ENCODE measurements at places on chromosomes 3 and 15. TPM values are rescaled to one million over a fixed set of nuclear protein-coding genes. Genes with fewer than 3 reads are reported as not detected.

DNA sequence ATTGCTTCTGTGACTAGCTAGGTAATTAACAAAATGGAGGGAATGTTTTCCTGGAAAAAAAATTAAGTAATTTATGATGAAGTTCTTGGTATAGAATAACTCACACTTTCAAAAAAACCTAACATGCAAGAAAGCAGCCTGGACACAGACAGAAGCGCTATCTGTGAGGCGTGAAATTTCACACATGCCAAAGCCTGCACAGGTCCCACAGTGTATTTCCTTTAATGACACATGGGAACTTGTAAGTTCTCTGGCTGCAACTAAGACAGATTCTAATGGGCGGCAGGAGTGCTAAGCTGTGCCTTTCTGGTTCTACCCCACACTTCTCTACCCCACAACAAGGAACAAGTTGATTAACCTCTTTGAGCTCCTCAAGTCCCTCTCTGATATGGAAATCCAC is 84.9 kb upstream of the NEO1 start:
- H3K36me3 ChIP-seq = no peaks in the 10 kb centered on the region
- DNase-seq = no peak
- no peaks in the 10 kb centered on the region for H3K27me3 ChIP-seq
- no peaks in the 10 kb centered on the region for H3K4me1 ChIP-seq

GRCh38 chr3:94431876-94432570 is 369.2 kb downstream of the NSUN3 start:
- H3K4me3 ChIP-seq = no peak overlapping the region
- H3K27ac ChIP-seq = no peak overlapping the region
- no peaks in the 10 kb centered on the region for H3K36me3 ChIP-seq
- H3K4me1 ChIP-seq = no peaks in the 10 kb centered on the region

The GOLGA8M gene
- total RNA-seq = 0.44 TPM

DNA sequence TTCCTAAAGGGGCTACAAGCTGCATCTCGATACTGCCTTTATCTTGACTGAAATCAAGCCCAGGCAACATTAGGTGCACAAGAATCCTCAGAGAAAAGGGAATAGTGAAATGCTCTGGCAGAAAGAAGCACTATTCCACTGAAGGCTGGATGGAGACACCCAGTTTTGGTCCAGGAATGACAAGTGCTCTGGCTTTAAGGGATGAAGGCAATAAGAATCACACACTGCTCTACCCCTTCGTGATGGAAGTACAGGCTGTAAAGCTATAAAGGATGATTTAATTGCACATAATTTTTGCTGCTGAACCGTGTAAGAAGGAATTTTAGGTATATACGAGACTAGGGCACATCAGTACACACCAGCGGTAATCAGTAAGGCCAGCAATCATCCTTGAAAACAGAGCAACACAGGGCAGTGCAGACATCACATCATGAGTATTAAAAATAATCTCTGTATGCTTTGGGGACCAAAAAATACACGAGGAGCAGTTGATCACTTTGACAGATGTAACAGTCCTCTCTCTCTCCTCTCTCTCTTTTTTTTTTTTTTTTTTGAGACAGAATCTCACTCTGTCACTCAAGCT is 414.6 kb upstream of the TBL1XR1 start:
- no peaks in the 10 kb centered on the region for H3K27me3 ChIP-seq
- H3K27ac ChIP-seq = no peak overlapping the region
- no peak for DNase-seq
- H3K36me3 ChIP-seq = no peaks in the 10 kb centered on the region
- no peaks in the 10 kb centered on the region for H3K4me1 ChIP-seq
- H3K4me3 ChIP-seq = no peak overlapping the region

- H3K27me3 ChIP-seq = no peaks in the 10 kb centered on the region
- H3K27ac ChIP-seq = no peak overlapping the region
- H3K4me3 ChIP-seq = no peak overlapping the region
- no peak for DNase-seq
- H3K36me3 ChIP-seq = no peaks in the 10 kb centered on the region
Observed at GRCh38 chr3:107263269-107264021, 113.8 kb upstream of the CCDC54 start.

The UPK1B gene
- total RNA-seq = not detected

- no peaks in the 10 kb centered on the region for H3K36me3 ChIP-seq
- H3K27me3 ChIP-seq = 0 out of 2 replicates have a peak, but pooled peaks cover 3% of the 10 kb centered on the region
- peaks cover 11% of the 10 kb centered on the region for H3K4me1 ChIP-seq
- no peak overlapping the region for H3K27ac ChIP-seq
- DNase-seq = no peak
Observed at GRCh38 chr3:13111873-13112520, 38.8 kb upstream of the IQSEC1 start.

The ADGRG7 gene
- not detected for total RNA-seq

The COL6A5 gene
- total RNA-seq = not detected

- H3K4me1 ChIP-seq = peaks cover 9% of the 10 kb centered on the region
- no peak overlapping the region for H3K27ac ChIP-seq
- no peaks in the 10 kb centered on the region for H3K36me3 ChIP-seq
- H3K27me3 ChIP-seq = no peaks in the 10 kb centered on the region
Observed at GRCh38 chr15:68554721-68555678, 23.8 kb upstream of the CORO2B start.

The ISLR2 gene
- total RNA-seq = 0.05 TPM

DNA sequence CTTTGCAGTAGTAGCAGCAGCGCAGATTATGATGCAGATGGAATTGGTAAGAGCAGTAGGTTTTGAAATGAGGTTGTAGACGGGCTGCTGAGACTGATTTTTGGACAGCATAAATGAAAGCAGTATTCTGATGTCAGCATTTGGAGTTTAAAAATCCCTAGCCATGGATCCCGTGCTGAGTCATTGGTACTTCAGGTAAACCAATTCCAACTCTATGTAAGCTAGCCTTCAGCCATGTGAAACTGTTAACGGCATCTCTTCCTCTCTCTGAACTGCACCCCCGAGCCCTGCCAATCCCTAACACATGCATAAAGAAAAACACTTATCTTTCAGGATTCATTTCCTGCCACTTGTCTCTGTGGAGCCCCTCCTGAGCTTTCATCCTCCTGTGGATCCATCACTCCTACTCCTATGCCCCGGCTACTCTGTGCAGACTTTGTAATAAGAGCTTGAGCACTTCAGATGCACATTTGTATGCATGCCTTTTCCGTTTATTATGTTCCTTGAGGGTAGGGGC is 119.0 kb downstream of the AKAP13 start:
- no peak overlapping the region for H3K4me3 ChIP-seq
- DNase-seq = no peak
- H3K27me3 ChIP-seq = no peaks in the 10 kb centered on the region
- H3K36me3 ChIP-seq = no peaks in the 10 kb centered on the region
- H3K4me1 ChIP-seq = peaks cover 27% of the 10 kb centered on the region

DNA sequence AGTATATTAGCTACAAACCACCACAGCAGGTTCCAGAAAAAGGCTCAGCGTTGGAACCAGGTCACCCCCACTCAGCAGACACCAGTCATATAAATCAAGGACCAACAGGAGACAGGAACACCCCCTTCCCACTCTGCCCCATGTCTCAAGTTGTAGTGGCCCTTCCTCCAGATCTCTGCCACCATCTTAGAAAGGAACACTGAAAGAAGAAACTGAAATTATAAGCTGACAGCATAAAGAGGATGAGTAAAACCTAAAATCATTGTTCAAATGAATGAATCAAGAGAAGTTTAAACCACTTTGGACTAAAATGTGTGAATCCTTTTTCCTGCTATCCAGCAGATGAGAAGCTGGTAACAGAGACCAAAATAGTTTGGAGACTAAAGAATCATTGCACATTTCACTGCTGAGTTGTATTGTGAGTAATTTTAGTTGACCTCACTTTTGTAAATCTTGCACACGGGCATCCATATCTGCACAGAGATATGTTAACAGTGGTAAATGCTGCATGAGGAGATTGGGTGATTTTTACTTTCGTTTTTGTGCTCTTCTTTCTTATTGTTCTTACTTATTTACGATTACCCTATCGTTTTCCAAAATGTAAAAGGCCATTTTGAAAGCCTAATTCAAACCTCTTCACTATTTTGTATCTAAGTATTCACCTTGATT is 19.8 kb downstream of the CCR3 start:
- H3K27ac ChIP-seq = no peak overlapping the region
- H3K36me3 ChIP-seq = no peaks in the 10 kb centered on the region
- H3K27me3 ChIP-seq = peaks cover 3% of the 10 kb centered on the region
- no peak for DNase-seq

The LMAN1L gene
- total RNA-seq = 0.17 TPM

DNA sequence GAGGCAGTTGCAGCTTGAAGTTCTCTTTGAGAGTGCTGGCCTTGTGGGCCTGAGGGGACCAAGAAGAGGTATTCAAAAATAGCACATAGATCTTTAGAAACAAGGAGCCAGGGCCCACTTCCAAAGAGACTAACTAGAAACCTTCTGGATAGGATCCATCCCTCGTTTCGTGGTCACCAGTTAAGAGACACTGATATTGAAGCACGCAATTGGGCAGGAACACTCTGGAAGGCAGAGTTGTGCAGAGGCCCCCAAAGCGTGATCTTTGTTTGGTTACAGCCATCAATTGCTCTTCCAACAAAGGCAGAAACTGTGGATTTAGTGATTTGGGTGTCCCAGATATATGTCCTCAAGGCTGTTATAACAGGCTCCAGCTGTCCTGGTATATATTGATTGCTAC is 46.7 kb upstream of the ACAN start:
- H3K4me1 ChIP-seq = no peaks in the 10 kb centered on the region
- H3K36me3 ChIP-seq = no peaks in the 10 kb centered on the region

The FMN1 gene
- 0.39 TPM for total RNA-seq

GRCh38 chr15:40263024-40263754 is 19.7 kb downstream of the ANKRD63 start:
- H3K27ac ChIP-seq = no peak overlapping the region
- H3K27me3 ChIP-seq = no peaks in the 10 kb centered on the region
- H3K36me3 ChIP-seq = peaks cover 3% of the 10 kb centered on the region
- H3K4me1 ChIP-seq = peaks cover 17% of the 10 kb centered on the region
- no peak overlapping the region for H3K4me3 ChIP-seq

DNA sequence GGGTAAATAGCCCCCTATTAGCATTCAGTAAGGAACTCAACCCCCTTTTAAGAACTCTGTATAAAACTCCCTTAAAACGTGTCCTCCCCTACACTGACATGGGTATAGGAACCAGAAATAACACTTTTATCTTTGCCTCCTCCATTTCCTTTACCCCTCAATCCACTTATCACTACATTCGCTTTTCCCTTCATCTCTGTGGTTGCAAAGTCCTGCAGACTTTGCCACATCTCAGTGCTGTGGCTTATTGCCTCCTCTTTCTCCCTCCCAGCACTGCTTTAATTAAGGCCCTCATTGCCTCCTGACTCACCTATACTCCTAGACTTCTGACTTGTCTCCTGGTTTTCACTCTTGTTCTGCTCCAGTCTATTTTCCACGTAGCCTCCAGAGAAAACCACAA is 94.3 kb upstream of the GADL1 start:
- DNase-seq = no peak
- H3K27me3 ChIP-seq = no peaks in the 10 kb centered on the region
- no peak overlapping the region for H3K27ac ChIP-seq
- H3K36me3 ChIP-seq = no peaks in the 10 kb centered on the region

The GPR62 gene
- total RNA-seq = not detected

The LMOD3 gene
- not detected for total RNA-seq

DNA sequence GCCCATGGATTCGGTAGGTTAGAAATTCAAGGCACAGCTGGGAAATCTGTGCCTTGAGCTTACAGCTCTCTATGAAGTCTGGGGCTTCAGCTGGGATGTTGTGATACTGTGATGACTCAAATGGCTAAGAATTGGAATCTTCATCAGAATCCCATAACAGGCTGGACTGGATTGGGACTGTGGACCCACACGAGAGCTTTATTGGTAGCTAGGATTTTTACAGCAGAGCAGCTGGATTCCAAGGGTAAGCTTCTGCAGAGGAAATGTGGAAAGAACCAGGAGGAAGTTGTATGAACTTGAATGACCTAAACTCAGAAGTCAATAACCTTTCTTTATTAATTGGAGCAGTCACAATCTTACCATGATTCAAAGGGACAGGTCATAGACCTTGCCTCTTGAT is 1187.1 kb downstream of the ROBO1 start:
- no peaks in the 10 kb centered on the region for H3K4me1 ChIP-seq
- H3K4me3 ChIP-seq = no peak overlapping the region
- H3K36me3 ChIP-seq = no peaks in the 10 kb centered on the region
- H3K27ac ChIP-seq = no peak overlapping the region

The CCR2 gene
- total RNA-seq = not detected

- no peak overlapping the region for H3K4me3 ChIP-seq
- peaks cover 21% of the 10 kb centered on the region for H3K4me1 ChIP-seq
- no peak overlapping the region for H3K27ac ChIP-seq
Observed at GRCh38 chr3:159852821-159853505, 135.7 kb upstream of the IL12A start.

- H3K36me3 ChIP-seq = no peaks in the 10 kb centered on the region
- DNase-seq = no peak
- H3K4me3 ChIP-seq = no peak overlapping the region
- H3K27me3 ChIP-seq = peaks cover 45% of the 10 kb centered on the region
- H3K4me1 ChIP-seq = no peaks in the 10 kb centered on the region
- H3K27ac ChIP-seq = no peak overlapping the region
Observed at GRCh38 chr15:91132079-91132478, 32.0 kb downstream of the SV2B start.

The NAALADL2 gene
- 2.9 TPM for total RNA-seq

- H3K4me3 ChIP-seq = no peak overlapping the region
- no peak overlapping the region for H3K27ac ChIP-seq
- H3K4me1 ChIP-seq = no peaks in the 10 kb centered on the region
- H3K27me3 ChIP-seq = peaks cover 12% of the 10 kb centered on the region
- H3K36me3 ChIP-seq = no peaks in the 10 kb centered on the region
- DNase-seq = no peak
Observed at GRCh38 chr3:119069725-119070124, 35.1 kb upstream of the IGSF11 start.

The BNC1 gene
- total RNA-seq = not detected

- H3K27ac ChIP-seq = no peak overlapping the region
- no peak for DNase-seq
- H3K27me3 ChIP-seq = no peaks in the 10 kb centered on the region
- H3K4me3 ChIP-seq = no peak overlapping the region
- no peaks in the 10 kb centered on the region for H3K4me1 ChIP-seq
- no peaks in the 10 kb centered on the region for H3K36me3 ChIP-seq
Observed at GRCh38 chr15:68363353-68363752, 68.6 kb downstream of the ITGA11 start.

The A4GNT gene
- total RNA-seq = not detected

The GOLGA6L2 gene
- not detected for total RNA-seq

The KBTBD13 gene
- total RNA-seq = not detected

DNA sequence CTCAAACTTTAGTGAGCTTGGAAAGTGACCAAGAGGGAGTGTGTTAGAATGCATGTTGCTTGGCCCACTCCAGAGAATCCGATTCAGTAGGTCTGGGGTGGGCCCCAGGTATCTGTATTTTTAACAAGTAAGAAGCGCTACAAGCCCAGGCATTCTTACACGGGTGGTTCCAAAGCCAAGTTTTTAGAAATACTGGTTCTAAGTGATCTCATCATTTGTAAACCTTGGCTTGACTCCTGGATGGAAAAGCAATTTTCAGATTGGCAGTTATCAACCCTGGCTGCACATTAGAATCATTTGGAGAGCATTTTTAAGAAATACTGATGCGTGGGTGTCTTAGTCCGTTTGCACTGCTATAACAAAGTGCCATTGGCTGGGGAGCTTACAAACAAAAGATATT is 27.3 kb upstream of the ST8SIA2 start:
- H3K27me3 ChIP-seq = peaks cover 50% of the 10 kb centered on the region
- no peak overlapping the region for H3K27ac ChIP-seq
- no peaks in the 10 kb centered on the region for H3K36me3 ChIP-seq
- H3K4me1 ChIP-seq = no peaks in the 10 kb centered on the region

All from HCT116 (cell line).